Left ventricle myocardium inferior (tissue), 1 donor: ENCODE measurements at places on chromosomes 3 and 15. TPM values are rescaled to one million over a fixed set of nuclear protein-coding genes. Genes with fewer than 3 reads are reported as not detected.
A peak's percentile ranks its signal among the peaks of the same experiment; 100 is the strongest.

PATL2 gene
- total RNA-seq = 3.7 TPM

PRTG gene
- total RNA-seq = 0.69 TPM

DNA sequence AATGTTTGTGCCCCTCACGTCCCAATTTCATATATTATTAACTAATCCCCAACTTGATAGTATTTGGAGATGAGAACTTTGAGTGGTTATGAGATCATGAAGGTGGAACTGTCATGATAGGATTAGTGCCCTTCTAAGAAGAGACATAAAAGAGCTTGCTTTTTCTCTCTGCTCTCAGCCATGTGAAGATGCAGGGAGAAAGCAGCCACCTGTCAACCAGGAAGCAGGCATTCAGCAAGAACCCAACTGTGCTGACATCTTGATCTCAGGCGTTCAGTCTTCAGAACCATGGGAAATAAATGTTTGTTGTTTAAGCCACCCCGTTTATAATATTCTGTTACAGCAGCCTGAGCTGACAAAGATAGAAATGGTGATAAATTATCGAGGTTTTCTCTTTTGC, 278.7 kb upstream of the KCNMB2 start:
- no peak for DNase-seq

- peak; percentile 76 for DNase-seq
These were observed 74.4 kb downstream of the MGLL start for GRCh38 chr3:127747751-127748521.

GRCh38 chr15:32688151-32688639, 29.6 kb upstream of the GREM1 start:
- DNase-seq = no peak

- DNase-seq = peak; percentile 36
These were observed 142.2 kb downstream of the FOXP1 start for GRCh38 chr3:71441217-71441924.

DNA sequence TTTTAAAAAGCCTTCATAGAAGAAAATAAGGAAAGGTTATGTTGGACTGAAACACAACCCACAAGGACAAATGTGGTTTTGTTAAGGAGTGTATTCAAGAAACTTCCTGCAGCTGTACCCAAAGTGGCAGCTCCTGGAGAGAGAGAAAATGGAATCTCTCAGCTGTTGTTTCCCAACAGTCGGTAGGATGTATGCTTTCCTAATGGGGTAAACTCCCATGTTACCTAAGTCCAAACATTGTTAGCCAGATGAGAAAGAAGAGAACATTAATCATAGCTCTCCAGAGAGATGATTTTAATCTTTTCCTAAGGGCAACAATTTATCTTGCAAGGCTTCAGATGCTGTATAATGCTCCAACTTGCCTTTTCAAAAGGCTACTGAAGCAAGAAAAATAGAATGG, 22.6 kb upstream of the TEX9 start:
- no peak for DNase-seq

DNA sequence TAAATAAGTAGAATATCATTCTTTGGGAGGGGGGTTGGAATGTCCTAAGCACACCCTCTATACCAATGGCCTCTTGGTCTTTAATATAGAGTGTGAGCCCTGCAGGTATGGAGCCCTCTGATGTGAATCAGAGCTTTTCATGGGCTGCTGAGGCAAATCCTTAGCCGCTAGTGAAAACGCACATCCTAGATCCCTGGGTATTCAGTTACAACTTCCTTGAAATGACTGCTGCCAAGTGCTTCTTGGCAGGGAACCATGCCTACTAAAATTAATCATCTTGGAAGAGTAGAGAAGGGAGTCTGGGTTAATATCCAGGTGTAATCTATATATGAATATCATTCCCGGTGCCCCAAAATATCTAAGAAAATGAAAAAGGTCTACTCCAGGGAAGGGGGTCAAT, 109.1 kb downstream of the POLQ start:
- no peak for DNase-seq

DNA sequence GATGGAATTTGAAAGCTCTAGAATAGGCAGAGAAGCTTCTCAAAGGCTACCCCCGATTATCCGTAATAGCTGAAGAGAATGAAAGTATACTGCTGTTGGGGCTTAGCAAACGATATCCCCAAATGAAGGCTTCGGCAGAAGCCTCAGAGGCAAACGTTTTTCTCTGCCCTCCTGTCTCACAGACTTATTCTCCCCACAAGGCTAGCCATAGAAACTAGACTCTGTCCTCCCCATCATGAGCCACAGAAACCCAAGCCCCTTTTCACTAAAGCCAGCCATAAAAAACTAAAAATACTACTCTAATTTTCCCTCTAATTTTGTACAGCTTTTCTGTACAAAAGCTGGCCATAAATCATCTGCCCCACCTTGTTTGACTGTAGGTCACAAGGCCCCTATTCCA, 413.4 kb upstream of the CFAP20DC start:
- no peak for DNase-seq

DNA sequence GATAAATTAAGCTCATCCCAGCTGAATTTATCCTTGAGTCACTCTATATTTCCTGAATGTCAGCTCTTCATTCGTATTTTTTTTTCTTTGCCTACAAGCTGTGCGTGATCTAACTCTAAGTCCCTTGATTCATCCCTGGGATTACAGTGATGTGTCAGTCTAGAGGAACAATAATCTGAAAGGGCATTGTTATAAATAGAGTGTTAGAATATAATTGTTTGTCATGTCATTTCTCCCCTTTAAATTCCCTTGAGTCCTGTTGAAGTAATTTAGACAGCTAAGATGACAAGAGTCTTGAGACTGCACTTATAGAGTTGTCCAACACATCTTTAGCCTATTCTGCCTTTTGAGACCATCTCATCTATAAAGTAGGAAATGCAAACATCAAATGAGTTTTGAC, 621.8 kb downstream of the ZIC1 start:
- DNase-seq = no peak
